ENCODE measurements at places on chromosomes 3 and 15.

DNA sequence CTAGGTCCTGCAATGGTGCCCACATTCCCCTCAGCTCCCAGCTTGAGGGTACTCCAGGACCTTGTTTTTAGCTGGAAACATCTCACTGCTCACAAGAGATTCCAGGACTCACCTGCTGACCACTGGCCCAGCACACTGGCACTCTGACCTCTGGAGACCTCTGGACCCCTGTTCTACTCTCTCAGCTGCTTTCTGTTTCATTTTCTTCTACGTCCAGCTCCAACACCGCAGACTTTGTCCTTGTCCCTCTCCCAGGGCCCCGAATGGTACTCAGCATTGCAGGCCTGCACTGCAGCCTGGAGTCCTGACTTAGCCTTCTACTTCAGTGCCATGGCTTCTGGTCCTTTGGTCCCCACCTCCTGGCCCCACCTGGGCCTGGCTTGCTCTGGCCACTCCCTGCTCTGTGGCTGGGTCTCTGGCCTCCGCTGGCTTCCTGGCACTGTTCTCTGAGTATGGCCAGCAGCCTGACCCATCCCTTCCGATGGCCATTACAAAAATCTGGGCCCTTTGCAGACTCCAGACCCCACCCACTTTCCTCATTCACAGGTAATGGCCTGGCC lies 27.9 kb downstream of the KY start:
- no peak for DNase-seq

- DNase-seq: no peak
Observed at GRCh38 chr15:36294359-36294758, 285.1 kb upstream of the CDIN1 start.

DNA sequence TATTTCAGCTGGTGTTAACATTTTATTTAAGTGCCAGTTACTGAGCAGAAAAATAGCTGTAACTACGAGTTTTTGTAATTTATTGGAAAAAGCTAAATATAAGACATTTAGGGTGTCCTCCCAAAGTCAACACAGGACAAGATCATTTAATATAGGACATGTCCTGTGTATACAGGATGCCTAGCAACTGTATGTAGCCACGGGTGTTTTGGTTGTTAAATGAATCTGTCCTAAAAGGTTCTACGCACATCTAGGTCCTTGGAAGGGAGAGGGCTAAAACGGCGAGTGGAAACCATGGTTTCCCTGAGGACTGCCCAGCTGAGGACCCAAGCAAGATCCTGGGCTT lies 565 bp upstream of the ZNF621 start:
- no peak for DNase-seq

DNA sequence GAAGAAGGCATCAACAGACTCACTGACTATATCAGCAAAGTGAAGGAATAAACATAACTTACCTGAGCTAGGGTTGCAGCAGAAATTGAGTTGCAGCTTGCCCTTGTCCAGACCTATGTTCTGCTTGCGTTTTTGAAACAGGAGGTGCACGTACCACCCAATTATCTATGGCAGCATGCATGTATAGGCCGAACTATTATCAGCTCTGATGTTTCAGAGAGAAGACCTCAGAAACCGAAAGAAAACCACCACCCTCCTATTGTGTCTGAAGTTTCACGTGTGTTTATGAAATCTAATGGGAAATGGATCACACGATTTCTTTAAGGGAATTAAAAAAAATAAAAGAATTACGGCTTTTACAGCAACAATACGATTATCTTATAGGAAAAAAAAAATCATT lies 17.8 kb downstream of the LMOD3 start:
- DNase-seq: no peak

DNA sequence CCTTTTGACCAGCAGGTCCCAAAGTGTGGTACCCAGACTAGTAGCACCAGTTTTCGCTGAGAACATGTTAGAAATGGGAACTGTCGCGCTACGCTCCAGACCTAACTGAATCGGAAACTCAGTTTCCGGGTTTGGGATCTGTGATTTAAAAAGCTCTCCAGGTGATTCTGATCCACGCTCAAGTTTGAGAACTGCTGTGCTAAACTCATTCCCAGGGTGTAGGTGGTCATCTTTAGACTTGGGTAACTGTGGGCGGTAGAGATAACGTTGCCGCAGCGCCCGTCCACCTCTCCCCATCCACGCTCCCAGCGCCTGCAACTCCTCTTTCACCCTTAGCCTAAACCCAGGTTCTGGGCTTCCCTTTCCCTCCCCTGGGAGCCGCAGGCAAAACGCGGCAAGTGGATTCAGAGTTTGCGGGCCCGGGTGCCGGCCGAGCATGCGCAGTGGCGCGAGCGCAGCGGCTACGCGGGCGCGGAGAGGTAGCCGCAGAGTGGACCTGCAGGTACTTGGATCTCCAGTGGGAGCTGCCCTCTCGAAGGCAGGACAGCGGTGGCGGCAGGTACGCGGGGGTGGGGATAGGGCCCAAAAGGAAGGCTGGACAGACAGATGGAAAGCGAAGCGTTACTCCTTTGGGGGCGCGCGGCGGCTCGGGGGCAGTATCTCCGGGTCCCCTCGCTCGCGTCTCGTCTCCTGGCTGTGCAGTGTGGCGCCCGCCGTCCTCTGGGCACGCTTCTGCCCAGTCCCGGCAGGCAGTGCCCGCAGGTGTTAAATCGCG lies at the start of gene PLS1:
PLS1 (plus strand) TSS at position 443 of the 775 bp plus-strand sequence. CDS start 67,845 bp downstream, outside the sequence.
- DNase-seq: peak; percentile 87

DNA sequence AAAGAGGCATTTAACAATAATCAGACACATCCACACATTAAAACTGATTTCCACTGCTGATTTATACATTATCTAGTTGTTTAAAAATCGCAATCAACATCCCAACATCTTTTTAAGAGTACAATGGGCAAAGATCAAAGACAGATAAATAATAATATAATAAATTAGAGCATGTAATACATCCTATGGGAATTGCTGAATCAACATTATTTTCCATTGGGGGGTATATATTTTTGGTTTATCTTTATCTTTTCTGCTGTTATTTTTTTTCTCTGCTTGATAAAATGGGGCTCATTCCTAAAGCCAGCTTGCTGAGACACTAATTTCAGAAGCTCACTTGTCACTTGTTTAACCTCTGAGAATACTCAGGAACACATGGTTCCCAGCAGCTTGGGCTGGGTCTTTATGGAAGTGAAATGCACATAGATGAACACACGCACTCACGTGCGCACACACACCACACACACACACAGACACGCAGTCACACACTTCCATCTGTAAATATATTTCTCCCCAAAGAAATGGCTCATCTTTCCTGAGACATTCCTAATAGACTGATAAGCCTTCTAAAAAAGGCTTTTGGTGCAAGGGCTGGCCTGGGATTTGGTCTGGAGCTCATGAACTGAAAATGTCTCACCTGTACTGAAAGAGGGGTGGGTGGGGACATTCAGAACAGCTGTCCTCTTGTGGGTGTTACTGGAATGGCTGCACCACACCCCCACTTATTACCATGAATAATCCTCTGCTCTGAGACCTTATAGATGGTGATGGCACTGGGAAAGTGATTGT lies 3.5 kb upstream of the PPIB start:
- DNase-seq: no peak

DNA sequence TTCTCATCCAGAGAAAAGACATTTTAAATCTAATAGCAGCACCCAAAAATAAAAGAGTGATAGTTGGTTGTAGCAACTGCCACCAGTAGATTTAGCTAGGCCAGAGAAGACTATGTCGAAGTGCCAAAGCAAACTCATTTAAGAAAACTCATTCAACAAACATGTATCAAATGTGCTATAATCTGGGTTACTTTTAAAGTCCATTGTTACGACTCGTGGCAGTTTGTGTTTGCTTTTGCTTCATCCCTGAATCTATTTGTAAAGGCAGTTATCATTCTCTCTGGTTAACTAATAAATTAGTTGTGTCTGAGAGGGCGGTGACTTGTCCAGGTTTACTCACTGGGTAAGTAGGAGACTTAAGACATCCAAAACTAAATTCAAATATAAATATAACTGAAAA lies 159.4 kb downstream of the ZIC4 start:
- no peak for DNase-seq

GRCh38 chr3:11238060-11238459 lies 34.1 kb upstream of the ATG7 start:
- no peak for DNase-seq

DNA sequence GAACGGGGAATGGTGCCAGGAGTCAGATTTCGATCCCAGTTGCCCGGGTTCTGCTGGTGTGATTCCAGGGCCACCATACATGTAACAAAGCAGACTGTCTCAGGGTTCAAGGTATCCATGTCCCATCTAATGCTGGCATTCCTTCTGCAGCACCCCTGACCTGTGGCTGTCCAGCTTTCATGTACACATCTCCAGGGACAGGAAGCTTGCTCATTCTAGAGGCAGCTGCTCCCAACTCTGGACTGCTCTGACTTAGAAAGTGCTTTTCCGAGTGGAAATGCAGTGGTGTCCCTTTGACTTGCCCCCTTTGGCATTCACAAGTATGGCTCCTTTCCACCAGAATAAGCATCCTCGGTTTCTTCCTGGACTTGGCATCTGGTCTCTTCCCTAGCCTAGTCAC lies 30.9 kb downstream of the PML start:
- no peak for DNase-seq

DNA sequence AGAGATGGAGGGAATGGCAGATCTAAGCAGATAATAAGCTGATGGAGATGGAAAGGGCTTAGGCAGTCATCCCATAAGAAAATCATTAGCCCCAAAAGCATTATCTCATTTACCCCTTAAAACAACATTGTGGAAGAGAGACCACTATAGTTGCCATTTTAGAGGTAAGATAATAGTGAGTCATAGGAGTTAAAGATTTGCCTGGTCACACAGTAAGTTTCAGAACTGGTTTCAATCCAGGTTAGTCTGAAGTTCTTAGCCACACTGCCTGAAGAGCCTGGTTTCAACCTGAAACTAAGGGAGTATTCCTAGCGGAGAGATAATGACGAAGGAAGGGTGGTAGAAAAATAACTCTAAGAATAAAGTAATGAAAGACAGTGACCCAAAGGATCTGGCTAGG lies 13.0 kb upstream of the UBR1 start:
- no peak for DNase-seq

GRCh38 chr3:21991061-21991460 lies 240.1 kb upstream of the ZNF385D start:
- DNase-seq: no peak

GRCh38 chr15:65069179-65069578 lies 1.4 kb upstream of the RASL12 start:
- DNase-seq: no peak

- DNase-seq: no peak
Observed at GRCh38 chr15:40238532-40239403, at the start of gene PAK6. Gene PAK6 (plus strand): TSS chr15:40239063. CDS start chr15:40264786, 25,723 bp downstream.

GRCh38 chr3:112351823-112352222 lies 18.9 kb downstream of the CD200 start:
- no peak for DNase-seq

- DNase-seq: no peak
Observed at GRCh38 chr3:97940034-97940433, 32.2 kb downstream of the RIOX2 start.

DNA sequence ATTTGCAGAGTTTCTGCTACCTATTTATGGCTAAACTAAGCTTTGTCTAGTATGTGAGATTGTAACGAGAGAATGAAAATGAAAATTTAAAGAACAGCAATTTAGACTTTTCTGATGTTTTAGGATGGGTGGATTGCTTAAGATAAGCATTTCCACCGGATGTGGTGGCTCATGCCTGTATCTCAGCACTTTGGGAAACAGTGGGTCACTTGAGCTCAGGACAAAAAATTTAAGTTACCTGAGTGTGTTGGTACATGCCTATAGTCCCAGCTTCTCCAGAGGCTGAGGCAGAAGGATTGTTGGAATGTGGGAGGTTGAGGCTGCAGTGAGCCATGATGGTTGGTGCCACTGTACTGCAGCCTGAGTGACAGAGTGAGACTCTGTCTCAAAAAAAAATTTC lies 3.3 kb downstream of the PPP4R2 start:
- peak; percentile 17 for DNase-seq

DNA sequence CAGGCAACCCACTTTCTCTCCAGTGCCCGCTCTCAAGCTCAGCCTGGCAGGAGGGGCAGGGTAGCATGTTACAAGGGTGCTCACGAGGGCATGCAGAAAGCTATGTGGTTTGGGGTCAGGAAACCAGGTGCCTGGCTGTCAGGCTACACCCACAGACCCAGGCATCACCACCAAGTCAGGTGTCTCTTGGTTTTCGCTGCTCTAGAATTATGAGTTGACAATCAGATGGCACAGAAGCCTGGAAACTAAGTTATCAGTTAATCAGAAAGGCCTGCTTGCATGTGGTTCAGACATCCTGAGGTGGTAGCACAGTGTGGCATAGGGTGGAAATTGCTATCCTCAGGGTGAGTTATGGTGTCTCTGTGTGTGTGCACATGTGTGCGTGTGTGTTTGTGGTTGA lies 16.2 kb upstream of the CCR9 start:
- peak; percentile 44 for DNase-seq

DNA sequence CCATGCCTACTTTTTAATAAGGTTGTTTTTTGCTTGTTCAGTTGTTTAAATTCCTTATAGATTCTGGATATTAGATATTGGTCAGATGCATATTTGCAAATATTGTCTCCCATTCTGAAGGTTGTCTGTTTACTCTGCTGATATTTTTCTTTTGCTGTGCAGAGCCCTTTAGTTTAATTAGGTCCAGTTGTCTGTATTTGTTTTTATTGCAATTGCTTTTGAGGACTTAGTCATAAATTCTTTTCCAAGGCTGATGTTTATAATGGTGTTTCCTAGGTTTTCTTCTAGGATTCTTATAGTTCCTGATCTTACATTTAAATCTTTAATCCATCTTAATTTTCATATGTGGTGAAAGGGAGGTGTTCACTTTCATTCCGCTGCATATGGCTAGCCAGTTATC lies 77.4 kb downstream of the PTPRG start:
- no peak for DNase-seq

DNA sequence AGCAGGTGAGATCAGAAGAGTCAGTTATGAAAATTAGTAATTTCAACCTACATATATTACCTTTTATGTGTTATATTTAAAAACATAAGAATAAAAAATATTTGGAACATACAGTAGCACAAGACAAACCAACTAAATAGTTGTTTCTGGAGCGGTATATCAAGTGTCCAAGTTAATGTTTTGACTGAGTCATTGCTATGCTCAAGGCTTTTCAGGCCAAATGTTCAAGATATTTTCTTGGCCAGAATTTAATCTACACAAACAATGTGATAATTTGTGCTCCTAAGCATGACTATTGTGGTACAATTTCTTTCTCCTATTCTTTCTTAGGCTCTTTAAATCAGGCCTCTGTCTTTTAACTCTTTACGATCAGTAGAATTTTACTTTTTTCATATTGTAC lies 412.4 kb downstream of the RAP2B start:
- DNase-seq: no peak

Data from activated T-helper 2 cell treated with anti-CD3 and anti-CD28 coated beads, Interferon-gamma antibody, Interleukin-2, Interleukin-4, amounts not matched to agents 10 μg/mL and 5 μg/mL and 100 μg/mL, durations not matched to agents 14 hours and 24 hours and 36 hours (primary cell).